ENCODE measurements at places on chromosomes 12 and 14.
A peak's percentile ranks its signal among the peaks of the same experiment; 100 is the strongest.

- DNase-seq = no peak
These were observed 116.2 kb downstream of the TRHDE start for GRCh38 chr12:72388322-72388721.

- no peak for DNase-seq
These were observed 144.1 kb upstream of the PTPRQ start for GRCh38 chr12:80299976-80300375.

GRCh38 chr12:13024531-13024916 lies 19.7 kb upstream of the FAM234B start:
- no peak for DNase-seq

DNA sequence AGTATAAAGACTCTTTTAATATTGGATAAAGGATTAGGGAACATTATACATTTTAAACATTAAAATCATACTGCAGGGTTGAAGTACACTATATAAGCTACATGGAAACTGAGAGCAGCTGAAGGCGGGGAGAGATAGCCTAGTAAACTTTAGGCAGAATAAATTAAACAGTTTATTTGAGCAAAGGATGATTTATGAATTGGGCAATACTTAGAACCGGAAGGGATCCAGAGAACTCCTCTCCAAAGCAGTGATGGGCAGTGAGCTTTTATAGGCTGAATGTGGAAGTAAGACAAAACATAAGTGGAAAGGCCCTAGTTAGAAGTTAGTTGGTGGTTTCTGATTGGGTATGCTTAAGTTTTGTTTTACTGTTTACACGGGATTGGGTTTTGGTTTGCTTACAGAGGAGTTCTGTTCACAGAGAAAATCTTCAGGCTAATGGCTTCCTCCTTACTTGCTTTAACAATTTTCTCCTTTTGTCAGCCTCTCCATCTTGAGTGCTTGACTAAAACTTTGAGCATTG lies 18.9 kb downstream of the LEMD3 start:
- no peak for DNase-seq

DNA sequence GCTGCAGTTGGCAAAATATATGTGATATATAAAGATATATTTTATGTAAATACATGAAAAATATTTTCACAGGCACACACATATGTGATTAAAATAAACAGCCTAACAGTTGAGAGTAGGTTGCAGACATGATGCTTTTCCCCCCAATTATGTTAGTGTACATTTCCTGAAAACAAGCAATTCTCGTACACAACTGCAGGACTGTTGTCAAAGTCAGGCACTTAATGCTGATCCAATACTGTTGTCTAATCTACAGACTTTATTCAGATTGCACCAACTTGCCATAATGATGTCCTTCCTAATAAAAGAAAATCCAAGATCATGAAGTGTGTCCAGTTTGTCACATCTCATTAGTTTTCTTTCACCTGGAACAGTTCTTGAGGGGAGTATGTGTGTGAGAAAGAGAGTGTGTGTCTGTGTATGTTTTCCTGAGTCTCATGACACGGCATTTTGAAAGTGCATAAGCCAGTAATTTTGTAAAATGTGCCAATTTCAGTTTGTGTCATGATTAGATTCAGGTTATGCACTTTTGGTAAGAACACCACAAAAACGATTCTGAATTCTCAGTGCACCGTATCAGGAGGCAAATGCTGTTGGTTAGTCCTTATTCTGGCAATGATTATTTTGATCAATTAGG lies 16.5 kb upstream of the SEL1L start:
- no peak for DNase-seq

DNA sequence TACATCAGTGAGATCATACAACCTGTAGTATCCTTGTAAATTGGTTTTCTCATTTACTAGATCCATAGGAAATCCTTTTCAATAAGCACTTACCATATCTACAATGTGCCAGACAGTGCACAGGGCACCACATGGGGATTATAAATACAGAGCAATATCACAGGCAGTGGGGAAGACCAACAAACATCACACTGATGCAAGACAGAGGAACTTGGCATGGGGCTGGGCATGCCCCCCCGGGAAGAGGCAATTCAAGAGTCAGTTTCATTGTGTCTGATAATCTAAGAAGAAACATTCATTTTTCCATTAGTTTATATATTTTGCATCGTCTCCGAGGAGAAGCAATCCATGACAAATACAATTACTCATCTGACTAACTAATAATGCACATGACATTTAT lies 16.2 kb downstream of the NT5DC3 start:
- DNase-seq = no peak

DNA sequence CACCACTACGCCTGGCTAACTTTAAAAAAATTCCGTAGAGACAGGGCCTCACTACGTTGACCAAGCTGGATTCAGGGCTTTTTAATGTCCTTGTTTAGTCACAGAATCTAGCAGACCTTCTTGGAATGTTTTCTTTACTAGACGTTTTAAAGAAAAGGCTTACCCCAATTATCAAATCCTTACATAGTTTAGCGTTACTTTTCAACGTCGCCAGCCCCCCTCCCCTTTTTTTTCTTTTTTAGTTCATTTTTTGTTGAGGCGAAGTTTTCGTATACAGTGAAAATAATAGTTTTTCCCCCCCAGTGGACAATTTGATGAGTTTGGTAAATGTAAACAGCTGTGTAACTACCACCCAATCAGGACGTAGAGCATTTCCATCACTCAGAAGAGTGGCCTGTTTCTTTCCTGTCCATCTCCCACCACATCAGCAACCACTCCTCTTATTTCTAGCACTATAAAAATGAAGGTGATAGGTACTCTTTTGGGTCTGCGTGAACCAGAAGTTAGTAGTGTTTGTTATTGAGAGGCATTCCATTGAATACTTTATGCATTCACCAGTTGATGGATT lies 753 bp upstream of the DLGAP5 start:
- peak; percentile 24 for DNase-seq

GRCh38 chr14:68513838-68514607 lies 278.8 kb downstream of the ZFP36L1 start:
- DNase-seq = no peak

GRCh38 chr12:120762086-120762485 lies 36.5 kb downstream of the ACADS start:
- peak; percentile 34 for DNase-seq

DNA sequence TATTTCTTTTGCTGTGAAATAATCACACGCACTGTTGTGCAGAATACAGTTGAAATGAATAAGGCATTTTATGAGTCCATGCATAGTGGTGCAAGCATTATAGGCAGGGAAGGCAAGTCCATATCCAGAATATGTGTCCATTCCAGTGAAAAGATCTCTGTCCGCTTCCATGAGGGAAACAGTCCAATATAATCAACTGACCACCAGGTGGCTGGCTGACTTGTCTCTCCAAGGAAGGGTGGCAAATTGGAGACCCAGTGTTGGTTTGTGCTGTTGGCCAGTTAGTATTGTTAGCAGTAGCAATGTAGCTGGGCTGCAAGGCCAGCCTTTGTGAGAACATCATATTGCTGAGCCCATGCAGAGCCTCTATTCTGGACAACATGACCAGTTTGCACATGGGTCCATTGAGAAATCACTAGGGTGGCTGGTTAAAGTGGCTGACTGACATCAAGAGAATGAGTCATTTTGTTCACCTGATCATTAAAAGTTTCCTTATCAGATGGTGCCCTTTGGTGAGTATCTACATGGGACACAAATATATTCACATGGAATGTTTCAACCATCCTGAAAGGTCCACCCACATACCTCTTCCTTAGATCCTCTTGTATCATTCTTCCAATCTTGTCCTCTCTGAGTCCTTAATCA lies 17.3 kb upstream of the YAF2 start:
- DNase-seq = no peak

DNA sequence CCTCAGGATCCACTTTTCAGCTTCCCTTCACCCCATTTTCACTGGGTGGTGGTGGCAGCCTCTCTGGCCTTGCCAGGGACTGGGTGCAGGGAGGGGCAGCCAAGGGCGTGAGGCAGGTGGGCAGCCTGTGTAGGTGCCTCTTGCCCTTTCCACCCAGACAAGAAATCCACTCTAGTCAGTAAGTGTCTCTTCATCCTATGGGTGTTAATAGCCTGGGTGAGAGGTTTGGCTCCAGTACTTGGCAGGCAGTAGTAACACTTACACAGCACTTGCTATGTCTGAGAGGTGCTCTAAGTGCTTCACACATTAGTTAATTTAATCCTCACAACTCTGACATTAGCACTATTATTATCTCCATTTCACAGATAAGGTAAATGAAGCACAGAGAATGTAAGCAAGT lies 171.9 kb downstream of the EMP1 start:
- no peak for DNase-seq

DNA sequence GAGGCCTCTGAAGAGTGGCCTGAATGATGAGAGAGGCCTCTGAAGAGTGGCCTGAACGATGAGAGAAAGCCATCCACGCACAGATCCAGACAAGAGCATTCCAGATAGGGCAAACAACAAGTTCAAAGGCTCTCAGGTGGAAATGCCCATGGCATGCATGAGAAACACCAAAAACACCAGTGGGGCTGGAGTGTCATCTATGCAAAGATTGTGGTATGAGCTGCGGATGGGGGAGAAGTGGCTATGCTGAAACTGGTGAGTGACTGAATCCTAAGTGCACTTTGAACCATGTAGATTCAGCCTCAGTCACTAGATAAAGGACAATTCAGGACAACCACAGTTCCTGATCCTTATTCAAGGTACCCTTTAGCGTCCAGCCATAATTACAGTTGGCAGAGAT lies 79.4 kb upstream of the GZMB start:
- DNase-seq = no peak

DNA sequence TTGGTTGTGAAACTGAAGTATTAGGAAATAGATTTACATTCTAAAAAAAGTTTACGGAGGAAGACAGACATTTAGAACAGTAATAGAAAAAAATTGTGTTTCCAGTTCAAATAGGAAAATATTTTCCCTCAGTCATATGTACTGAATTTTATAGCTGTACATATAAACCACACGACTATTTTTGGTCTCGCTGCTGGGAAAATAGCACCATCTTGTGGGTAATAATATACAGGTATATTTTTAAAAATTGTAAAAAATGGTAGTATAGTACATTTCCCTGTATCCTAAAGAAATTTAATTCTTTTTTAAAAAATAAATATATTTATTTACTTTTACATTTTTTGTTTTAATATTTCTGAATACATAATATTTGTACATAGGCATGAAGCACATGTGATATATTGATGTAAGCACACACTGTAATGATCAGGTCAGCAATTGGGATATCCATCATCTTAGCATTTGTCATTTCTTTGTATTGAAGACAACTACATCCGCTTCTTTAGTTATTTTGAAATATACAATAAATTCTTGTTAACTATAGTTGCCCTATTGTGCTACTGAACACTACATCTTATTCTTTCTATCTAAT lies 168.6 kb downstream of the ALX1 start:
- DNase-seq = peak; percentile 7

DNA sequence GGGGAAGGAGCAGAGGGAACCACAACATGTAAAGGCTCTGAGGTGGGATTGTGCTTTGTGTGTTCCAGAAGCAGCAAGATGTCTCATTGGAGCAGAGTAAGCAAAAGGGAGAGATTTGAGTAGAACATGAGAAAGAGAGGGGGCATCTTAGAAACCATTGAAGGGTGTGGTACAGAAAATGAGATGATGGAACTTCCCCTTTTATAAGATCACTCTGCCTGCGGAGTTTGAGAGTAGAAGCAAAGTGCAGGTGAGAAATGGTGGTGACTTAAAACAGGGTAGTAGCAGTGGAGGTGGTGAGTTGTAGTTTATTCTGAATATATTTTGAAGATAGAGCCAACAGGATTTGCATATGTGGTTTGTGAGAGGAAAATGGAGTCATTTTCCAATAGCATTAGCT lies 56.0 kb downstream of the FBXO34 start:
- no peak for DNase-seq

- no peak for DNase-seq
These were observed 29.6 kb downstream of the IRF2BPL start for GRCh38 chr14:76998910-76999309.

GRCh38 chr14:28751467-28752058 lies 15.0 kb upstream of the FOXG1 start:
- DNase-seq = peak; percentile 71
